ENCODE measurements at places on chromosomes 7 and 10. TPM values are rescaled to one million over a fixed set of nuclear protein-coding genes. Genes with fewer than 3 reads are reported as not detected.

Gene EPDR1
- total RNA-seq = 20.0 TPM

Gene AOAH
- total RNA-seq = not detected

Gene ZNF679
- total RNA-seq = not detected

Gene NKX6-2
- not detected for total RNA-seq

Gene NME8
- total RNA-seq = not detected

Gene NRG3
- total RNA-seq = under 0.01 TPM

Gene ARMC3
- total RNA-seq = 0.64 TPM

Gene LSM5
- 14.7 TPM for total RNA-seq

Gene BMI1
- 23.4 TPM for total RNA-seq

Gene TBL2
- 65.2 TPM for total RNA-seq

Gene PTPRN2
- total RNA-seq = 1.2 TPM

Gene FAM25A
- total RNA-seq = 10.8 TPM

Gene LAMB1
- total RNA-seq = 60.5 TPM

Gene CLDN3
- total RNA-seq = not detected

Gene CYP2W1
- total RNA-seq = not detected

Gene SFRP5
- not detected for total RNA-seq

Gene GLI3
- 2.3 TPM for total RNA-seq

Gene ITGB8
- 24.9 TPM for total RNA-seq

Gene FGFBP3
- not detected for total RNA-seq

Gene ABHD11
- 3.8 TPM for total RNA-seq

Gene APBB1IP
- total RNA-seq = not detected

Gene SFTPA1
- total RNA-seq = not detected

Gene LRRD1
- total RNA-seq = not detected

Gene SCART1
- 1.4 TPM for total RNA-seq

Gene NPC1L1
- not detected for total RNA-seq

Gene NEUROG3
- not detected for total RNA-seq

Gene LIPJ
- total RNA-seq = not detected

Gene TWIST1
- total RNA-seq = 16.4 TPM

Gene HOXA9
- 4.3 TPM for total RNA-seq

Gene DENND2A
- total RNA-seq = 2.2 TPM

All from tracheal epithelial cell (primary cell).